ENCODE measurements at places on chromosomes 4 and X.

DNA sequence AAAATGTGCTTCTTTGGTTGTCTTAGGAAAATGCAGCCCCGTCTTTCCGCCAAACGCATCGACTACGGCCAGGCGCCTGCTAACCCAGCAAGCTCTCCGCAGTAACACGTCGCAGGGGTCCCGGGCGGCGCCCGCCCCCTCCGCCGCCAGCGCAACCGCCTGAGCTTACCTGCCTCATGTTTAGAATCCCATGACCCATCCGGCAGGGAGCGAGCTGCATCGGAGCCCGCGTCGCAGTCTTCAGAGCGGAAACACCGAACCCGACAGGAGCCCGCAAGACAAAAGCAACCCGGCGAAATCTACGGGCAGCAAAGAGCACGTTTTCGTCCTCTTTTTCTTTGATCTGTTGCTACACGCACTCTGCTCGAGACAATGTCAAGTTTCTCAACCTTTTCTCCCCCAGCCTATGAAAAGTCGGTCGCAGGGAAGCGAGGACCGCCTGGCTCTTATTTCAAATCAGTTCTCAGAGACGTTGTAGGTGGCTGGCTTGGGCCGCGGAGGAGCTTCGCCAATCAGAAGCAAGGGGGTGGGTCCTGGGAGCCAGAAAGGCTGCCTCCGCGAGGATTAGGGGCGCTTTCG is at the start of gene MID1:
TSS of gene MID1 (minus strand) at position 465 of the 579 bp plus-strand sequence. CDS start 53,038 bp downstream, outside the sequence.
- no peak for DNase-seq

- no peak for DNase-seq
Observed at GRCh38 chrX:2526390-2526789, 25.6 kb upstream of the DHRSX start.

GRCh38 chr4:145061318-145061920 is 36.6 kb downstream of the ANAPC10 start:
- no peak for DNase-seq

- peak; percentile 17 for DNase-seq
Observed at GRCh38 chrX:155966876-155967275, 30.6 kb upstream of the IL9R start.

DNA sequence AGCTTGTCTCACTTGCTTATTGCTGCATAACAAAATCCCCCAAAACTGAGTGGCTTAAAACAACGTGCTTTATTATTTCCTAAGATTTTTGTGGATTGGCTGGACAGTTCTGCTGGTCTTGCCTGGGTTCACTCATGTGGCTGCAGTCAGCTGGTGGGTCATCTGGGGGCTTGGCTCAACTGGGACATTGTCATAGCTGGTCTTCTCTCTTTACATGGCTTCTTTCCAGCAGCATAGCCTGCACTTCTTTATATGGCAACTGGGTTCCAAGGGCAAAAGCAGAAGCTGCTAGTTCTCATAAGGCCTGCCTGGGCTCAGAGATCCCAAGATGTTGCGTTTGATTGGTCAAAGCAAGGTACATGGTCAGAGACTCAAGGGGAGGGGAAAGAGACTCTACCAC is 33.7 kb upstream of the STAG2 start:
- no peak for DNase-seq

- no peak for DNase-seq
Observed at GRCh38 chrX:135324463-135324862, 15.2 kb downstream of the ETDC start.
